ENCODE measurements at places on chromosomes 3 and 15. TPM values are rescaled to one million over a fixed set of nuclear protein-coding genes. Genes with fewer than 3 reads are reported as not detected.
A peak's percentile ranks its signal among the peaks of the same experiment; 100 is the strongest.

Gene RTP4
- not detected for polyA plus RNA-seq

DNA sequence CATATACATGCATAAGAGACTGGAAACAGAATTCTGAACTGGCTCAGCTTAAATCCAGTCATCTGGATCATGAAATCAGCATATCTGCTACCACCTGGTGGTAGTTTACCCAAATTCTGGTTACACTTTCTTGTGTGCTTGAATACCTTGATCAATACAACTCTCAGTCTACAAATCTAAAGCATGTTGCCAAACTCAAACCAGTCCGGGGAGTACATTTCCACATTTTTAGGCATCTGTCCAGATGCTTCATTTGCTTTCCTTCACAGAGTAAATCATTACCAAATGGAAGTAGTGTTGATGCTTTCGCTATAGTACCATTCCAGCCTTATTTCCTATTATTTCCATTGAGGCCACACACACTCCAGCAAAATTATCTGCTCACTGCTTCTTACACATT, 126.4 kb downstream of the P2RY1 start:
- no peak for DNase-seq
- no peak overlapping the region for H3K27ac ChIP-seq
- no peaks in the 10 kb centered on the region for H3K36me3 ChIP-seq

DNA sequence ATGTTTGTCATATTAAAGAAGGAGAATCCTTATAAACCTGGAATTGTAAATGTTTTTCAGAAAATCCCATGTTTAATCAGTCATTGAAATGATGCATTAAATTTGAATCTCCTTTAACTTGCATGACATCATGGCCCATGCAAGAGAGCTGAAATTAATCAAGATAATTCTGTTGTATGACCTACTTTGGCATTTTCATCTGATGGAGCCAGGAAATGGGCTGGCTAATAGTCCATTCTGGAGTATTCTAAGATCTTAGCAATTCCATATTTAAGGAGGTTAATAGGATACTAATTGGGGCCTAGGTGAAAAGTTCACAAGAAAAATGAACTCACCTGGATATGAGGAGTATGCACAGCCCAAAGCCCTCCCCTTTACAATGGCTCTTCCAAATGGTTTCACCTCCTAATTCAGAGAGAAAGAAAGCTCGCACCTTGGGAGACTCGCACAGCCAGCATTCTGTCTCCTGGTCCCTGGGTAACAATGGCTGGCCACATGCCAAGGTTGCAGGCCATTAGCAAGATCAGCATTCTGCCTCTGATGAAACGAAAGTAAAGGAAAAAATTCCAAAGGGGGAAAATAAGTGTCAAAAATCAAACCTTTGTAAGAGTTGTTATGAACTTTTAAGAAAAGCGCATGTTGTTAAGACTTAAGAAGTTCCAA, 786.4 kb downstream of the MCTP2 start:
- no peaks in the 10 kb centered on the region for H3K4me1 ChIP-seq
- H3K27ac ChIP-seq = no peak overlapping the region
- H3K36me3 ChIP-seq = no peaks in the 10 kb centered on the region
- no peak for DNase-seq

Gene GPR27
- polyA plus RNA-seq = 10.7 TPM

DNA sequence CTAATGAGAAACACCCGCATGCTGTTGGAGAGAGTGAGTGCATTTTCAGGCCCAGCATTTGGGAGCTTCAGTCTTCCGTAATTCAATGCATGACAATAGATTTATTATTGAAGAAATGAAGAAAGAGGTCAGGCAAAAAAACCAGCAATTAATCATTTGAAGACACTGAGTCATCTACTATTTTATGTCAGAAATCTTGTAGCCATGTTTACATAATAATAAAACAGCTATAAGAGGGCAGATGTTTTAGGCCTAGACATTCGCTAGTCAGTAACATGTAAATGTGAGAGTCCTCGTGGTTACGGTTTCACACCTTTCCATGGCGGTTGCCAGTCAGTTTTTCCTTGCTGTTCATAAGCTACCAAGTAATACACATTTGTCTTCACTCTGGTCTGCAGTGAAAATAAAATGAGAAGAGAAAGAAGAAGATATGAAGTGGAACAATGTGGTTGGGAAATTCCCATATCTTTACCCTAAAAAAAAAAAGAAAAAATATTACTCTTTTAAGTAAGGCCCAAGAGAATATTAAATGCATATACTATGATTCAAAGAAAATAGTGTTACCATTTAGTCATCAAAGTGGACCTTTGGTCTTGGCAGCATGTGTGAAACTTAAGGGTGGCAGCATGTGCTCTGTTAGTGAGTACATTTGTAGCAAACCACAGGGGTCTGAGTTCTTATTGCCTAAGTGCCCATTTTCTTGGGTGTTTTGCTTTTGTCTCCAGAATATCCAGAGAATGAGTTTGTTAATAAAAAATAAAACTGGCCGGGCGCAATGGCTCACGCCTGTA, 140.5 kb upstream of the TBL1XR1 start:
- peak; percentile 13 for DNase-seq
- H3K36me3 ChIP-seq = no peaks in the 10 kb centered on the region
- no peak overlapping the region for H3K4me3 ChIP-seq

DNA sequence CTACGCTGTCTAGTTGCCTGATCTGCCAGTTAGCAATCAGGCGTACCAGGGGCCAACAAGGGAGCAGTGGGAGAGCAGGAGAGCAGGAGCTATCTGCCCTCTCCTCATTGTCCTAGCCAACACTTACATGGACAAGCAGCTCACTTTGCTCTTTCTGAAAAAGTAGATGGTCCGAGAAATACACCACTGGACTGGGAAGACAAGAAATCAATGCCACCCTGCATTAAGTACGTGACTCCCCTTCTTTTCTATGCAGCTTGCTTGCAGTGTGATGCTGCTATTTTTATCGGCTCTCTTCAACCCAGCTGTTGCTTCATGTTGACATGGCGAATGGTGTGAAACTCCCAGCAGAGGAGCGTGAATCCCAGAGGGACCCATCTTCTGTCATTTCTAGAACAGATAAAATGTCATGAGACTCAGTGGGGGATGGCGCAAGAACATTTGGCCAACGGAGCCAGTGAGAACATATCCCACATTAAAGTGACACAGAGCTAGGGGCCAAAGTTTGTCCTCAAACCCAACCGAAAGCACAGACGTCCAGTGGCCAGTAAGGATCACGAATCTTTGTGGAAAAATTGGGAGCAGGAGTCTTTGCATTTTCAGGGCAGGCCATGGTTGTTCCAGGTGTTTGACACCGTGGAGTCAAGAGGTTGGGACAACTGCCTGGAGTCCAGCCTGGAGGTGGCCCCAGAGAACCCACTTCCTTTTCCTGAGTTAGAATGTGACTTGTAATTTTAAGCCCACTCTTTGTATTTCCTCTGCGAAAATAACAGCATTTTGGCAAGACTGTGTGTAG, 53.7 kb upstream of the MEF2A start:
- H3K36me3 ChIP-seq = no peaks in the 10 kb centered on the region
- no peak for DNase-seq
- H3K4me1 ChIP-seq = no peaks in the 10 kb centered on the region
- H3K27me3 ChIP-seq = no peaks in the 10 kb centered on the region
- H3K27ac ChIP-seq = no peak overlapping the region

Gene ANKUB1
- not detected for polyA plus RNA-seq

DNA sequence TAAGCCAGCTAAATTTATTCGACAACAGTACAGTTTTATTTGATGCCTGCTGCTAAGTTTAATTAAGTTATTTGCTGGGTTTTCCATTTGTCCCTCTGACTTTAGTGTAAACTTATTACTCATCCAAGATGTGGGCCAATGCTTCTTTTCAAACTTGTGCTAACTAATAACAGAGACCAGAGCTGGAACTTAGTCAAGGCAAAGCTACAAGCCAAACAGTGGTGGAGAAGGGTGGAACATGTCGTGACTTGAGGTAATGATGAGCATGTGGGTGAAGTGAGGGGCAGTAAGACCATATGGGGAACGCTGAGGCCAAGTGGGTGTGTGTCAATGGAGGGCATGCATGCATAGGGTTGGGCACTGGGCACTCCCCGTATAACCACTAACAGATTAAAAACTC, 63.9 kb downstream of the NMD3 start:
- no peak overlapping the region for H3K27ac ChIP-seq
- H3K4me3 ChIP-seq = no peak overlapping the region
- no peaks in the 10 kb centered on the region for H3K4me1 ChIP-seq
- no peaks in the 10 kb centered on the region for H3K36me3 ChIP-seq

GRCh38 chr3:13074006-13074375, 762 bp upstream of the IQSEC1 start:
- H3K36me3 ChIP-seq = no peaks in the 10 kb centered on the region
- no peak overlapping the region for H3K27ac ChIP-seq
- H3K27me3 ChIP-seq = peaks cover 38% of the 10 kb centered on the region
- no peak overlapping the region for H3K4me3 ChIP-seq

DNA sequence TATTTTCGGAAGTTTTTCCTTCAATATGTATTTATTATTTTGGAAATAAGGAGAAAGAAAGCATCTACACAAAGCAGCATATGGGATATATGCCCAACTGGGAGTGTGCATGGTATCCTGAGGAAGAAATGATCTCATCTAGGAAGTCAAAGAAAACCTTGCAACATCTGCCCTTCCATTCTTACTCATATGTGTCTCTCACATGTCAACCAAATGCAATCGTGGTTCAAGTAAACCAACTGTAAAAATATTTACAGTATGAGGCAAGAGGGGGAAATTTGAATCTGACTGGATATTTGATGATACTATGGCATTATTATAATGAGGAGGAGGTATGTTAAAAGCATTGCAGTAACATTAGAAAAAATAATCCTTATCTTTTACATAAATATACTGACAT, 3.2 kb upstream of the SCG3 start:
- DNase-seq = no peak

GRCh38 chr3:158403013-158403412, 168.0 kb upstream of the MLF1 start:
- H3K4me3 ChIP-seq = no peak overlapping the region
- no peak overlapping the region for H3K27ac ChIP-seq
- no peaks in the 10 kb centered on the region for H3K27me3 ChIP-seq
- H3K4me1 ChIP-seq = no peaks in the 10 kb centered on the region
- no peaks in the 10 kb centered on the region for H3K36me3 ChIP-seq

Gene GP9
- polyA plus RNA-seq = not detected

- no peak overlapping the region for H3K27ac ChIP-seq
- H3K4me3 ChIP-seq = no peak overlapping the region
- DNase-seq = no peak
- no peaks in the 10 kb centered on the region for H3K27me3 ChIP-seq
- H3K4me1 ChIP-seq = peaks cover 5% of the 10 kb centered on the region
Observed at GRCh38 chr3:37291275-37291700, 116.9 kb upstream of the LRRFIP2 start.

Gene RBMS3
- 3.7 TPM for polyA plus RNA-seq

Gene TMIE
- polyA plus RNA-seq = 0.64 TPM

Gene RASGRP1
- polyA plus RNA-seq = 1.0 TPM

DNA sequence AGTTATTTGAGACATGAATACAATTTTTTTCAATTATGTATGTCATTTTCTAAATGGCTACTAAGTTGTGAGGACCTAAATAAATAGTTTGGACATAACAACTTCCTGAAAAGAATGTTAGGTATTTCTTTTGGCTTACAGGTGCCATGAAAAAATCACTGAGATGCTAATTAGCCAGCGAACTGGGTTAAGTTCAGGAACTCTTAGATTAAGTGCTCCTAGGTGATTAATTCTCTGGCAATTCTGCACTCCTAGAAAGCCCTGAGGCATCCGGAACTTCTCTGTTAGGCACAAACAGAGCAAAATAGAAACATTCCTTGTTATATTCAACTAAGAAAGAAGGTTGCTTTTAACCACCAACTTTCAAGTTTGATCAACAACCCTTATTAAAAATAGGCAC, 192.3 kb downstream of the STAG1 start:
- DNase-seq = no peak
- no peak overlapping the region for H3K27ac ChIP-seq
- no peaks in the 10 kb centered on the region for H3K4me1 ChIP-seq
- no peak overlapping the region for H3K4me3 ChIP-seq
- H3K27me3 ChIP-seq = no peaks in the 10 kb centered on the region

DNA sequence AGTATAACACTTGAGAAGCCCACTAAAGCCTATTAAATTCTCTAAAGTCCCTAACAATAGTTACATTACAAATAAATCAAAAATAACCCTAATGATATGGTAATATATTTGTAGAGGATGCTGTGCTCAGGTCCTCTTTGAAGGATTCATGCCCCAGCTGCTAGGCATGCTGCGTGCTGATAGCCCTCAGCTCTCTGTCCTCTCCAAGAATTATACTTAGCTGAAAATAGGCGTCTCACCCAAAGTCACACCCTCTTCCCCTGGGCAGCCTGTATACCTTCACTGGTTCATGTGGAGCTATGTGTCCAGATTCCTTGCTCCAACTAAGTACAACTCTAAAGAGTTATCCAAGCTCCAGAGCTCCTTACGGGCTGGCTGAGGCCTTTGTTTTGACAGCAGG, 312.5 kb upstream of the ZNF385D start:
- H3K27me3 ChIP-seq = no peaks in the 10 kb centered on the region
- no peak overlapping the region for H3K4me3 ChIP-seq
- H3K4me1 ChIP-seq = no peaks in the 10 kb centered on the region
- no peak for DNase-seq
- no peak overlapping the region for H3K27ac ChIP-seq

Gene TMEM212
- not detected for polyA plus RNA-seq

DNA sequence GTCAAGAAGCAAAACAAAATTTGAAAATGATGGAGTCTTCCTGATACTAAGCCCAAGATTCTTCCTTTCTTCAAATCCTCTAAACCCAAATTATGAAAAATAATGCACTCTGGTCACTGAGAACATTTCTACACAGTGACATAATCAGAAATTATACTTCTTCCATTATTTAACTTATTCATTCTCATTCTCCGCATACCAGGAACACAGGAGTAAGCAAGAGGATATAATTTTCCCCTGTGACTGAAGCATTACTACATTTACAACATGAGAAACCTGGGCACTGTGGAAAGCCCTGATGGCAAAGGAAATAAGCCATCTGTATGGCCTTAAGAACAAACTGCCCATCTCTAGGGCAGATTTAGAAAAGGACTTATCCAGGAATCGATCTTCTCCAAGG, 47.0 kb downstream of the EXD1 start:
- peaks cover 2% of the 10 kb centered on the region for H3K4me1 ChIP-seq
- no peak for DNase-seq
- no peaks in the 10 kb centered on the region for H3K36me3 ChIP-seq
- no peaks in the 10 kb centered on the region for H3K27me3 ChIP-seq
- H3K27ac ChIP-seq = no peak overlapping the region

Gene RTP3
- polyA plus RNA-seq = 0.06 TPM

Gene ISG20
- 5.0 TPM for polyA plus RNA-seq

- H3K4me1 ChIP-seq = no peaks in the 10 kb centered on the region
- no peak for DNase-seq
- H3K4me3 ChIP-seq = no peak overlapping the region
- no peaks in the 10 kb centered on the region for H3K36me3 ChIP-seq
- no peak overlapping the region for H3K27ac ChIP-seq
Observed at GRCh38 chr3:29649815-29650547, 369.1 kb downstream of the RBMS3 start.

- no peaks in the 10 kb centered on the region for H3K27me3 ChIP-seq
- H3K4me1 ChIP-seq = no peaks in the 10 kb centered on the region
- H3K4me3 ChIP-seq = no peak overlapping the region
- H3K27ac ChIP-seq = no peak overlapping the region
Observed at GRCh38 chr3:55173504-55173903, 245.6 kb upstream of the LRTM1 start.

Data from H1 (cell line).